CD8-positive, alpha-beta memory T cell (primary cell): ENCODE measurements at places on chromosomes 1 and 21.

DNA sequence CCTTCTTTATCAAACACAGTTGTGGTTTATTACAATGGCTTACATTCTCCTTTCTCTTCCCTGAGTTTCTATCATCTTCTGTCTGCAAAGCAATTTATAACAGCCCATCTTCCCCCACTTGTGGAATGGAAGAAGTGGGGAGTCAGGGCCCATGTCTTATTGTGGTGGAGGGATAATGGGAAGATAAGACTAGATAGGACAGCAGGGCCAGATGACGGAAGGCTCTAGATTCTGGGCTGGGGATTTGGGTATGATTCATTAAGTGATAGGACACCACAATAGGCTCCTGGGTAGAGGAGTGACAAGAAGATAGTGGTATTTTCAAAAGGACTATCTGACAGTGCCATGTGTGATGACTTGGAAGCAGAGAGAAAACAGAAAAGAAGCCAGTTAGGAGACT is 450.6 kb downstream of the TTLL7 start:
- no peaks in the 10 kb centered on the region for H3K4me1 ChIP-seq
- no peak overlapping the region for H3K4me3 ChIP-seq
- no peak for DNase-seq
- no peaks in the 10 kb centered on the region for H3K27me3 ChIP-seq
- H3K36me3 ChIP-seq, result no peaks in the 10 kb centered on the region
- H3K27ac ChIP-seq, result no peak overlapping the region

GRCh38 chr21:45820171-45821091 is 161.1 kb upstream of the COL6A1 start:
- no peaks in the 10 kb centered on the region for H3K36me3 ChIP-seq
- no peaks in the 10 kb centered on the region for H3K27me3 ChIP-seq
- no peak overlapping the region for H3K4me3 ChIP-seq
- no peak overlapping the region for H3K27ac ChIP-seq
- peak; percentile 72 for DNase-seq

DNA sequence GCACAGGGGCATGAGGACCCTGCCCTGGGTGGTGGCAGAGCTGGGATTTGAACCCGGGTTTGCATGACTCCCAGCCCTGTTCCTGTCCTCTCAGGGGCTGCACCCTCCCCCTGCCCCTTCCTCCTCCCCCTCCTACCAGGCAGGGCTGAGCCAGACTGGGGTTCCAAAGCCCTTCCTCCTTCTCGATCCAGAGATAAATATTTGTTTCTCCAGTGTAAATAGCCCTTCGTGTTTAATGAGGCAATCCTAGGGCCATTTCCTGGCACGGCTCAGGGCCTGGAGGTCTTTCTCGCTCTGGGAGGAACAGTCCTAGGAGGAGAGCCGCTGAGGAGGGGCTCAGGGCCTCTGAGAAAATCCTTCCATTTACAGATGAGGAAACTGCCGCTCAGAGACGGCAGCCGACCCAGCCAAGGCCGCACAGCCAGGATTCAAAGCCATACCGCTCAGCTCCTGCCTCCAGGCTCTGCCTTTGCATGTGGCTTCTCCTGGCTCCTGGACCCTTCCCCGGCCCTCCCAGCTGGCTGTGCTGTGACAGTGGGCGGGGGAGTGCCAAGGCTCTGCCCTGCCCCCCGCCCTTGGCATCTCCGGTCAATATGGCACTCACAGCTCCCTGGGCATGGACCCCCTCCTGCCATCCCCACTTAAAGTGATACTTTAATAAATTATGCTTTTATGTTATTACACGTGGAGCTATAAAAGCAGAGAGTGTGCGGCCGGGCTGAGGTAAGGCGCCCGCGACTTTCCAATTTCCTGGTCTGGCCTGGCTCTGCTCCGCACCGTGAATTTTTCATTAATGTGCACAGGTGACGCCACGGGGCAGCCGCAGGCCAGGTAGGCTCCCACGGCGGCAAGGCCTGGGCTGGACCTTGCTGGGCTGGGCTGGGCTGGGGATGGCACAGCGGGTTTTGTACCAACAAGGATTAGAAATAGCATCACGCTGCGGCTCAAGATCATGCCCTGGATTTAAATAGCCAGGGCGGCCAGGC is 114.7 kb upstream of the WNT4 start:
- DNase-seq, result no peak
- no peak overlapping the region for H3K4me3 ChIP-seq
- H3K27me3 ChIP-seq, result no peaks in the 10 kb centered on the region
- H3K36me3 ChIP-seq, result no peaks in the 10 kb centered on the region

GRCh38 chr1:117171900-117172511 is 38.7 kb downstream of the VTCN1 start:
- DNase-seq, result no peak
- H3K4me3 ChIP-seq, result no peak overlapping the region
- no peaks in the 10 kb centered on the region for H3K4me1 ChIP-seq
- no peaks in the 10 kb centered on the region for H3K36me3 ChIP-seq
- no peaks in the 10 kb centered on the region for H3K27me3 ChIP-seq
- H3K27ac ChIP-seq, result no peak overlapping the region

- no peak overlapping the region for H3K27ac ChIP-seq
- no peak for DNase-seq
- H3K4me3 ChIP-seq, result no peak overlapping the region
Observed at GRCh38 chr1:205046870-205047269, 3.9 kb downstream of the CNTN2 start.

DNA sequence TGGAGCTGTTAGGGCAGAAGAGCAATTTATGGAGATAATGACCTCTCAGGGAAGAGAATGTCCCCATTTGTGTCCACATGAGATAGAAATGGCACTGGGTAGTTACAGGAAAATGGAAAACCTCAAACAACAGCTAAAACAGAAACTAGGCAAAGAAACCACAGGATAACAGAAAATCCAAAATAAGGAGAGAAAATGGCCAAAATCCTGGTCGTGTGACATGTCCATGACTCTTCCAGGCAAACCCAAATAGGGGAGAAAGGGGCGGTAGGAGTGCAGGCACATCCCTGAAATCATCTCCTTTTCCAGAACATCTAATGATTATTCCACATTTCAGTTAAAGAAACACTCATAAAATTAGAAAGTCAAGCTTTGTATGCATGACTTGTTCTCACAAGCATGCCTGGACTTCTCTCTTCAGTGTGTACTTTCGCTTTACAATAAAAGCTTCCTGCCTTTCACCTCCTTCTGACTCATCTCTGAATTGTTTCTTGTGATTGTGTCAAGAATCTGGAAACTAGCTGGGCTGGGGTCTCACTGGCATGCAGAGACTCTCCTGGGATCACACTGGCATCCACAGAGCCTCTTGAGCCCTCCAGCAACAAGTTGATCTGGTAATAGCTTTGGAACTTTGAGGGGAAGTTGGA is 171.4 kb upstream of the ZP4 start:
- DNase-seq, result no peak
- no peaks in the 10 kb centered on the region for H3K4me1 ChIP-seq
- no peaks in the 10 kb centered on the region for H3K36me3 ChIP-seq
- H3K4me3 ChIP-seq, result no peak overlapping the region

DNA sequence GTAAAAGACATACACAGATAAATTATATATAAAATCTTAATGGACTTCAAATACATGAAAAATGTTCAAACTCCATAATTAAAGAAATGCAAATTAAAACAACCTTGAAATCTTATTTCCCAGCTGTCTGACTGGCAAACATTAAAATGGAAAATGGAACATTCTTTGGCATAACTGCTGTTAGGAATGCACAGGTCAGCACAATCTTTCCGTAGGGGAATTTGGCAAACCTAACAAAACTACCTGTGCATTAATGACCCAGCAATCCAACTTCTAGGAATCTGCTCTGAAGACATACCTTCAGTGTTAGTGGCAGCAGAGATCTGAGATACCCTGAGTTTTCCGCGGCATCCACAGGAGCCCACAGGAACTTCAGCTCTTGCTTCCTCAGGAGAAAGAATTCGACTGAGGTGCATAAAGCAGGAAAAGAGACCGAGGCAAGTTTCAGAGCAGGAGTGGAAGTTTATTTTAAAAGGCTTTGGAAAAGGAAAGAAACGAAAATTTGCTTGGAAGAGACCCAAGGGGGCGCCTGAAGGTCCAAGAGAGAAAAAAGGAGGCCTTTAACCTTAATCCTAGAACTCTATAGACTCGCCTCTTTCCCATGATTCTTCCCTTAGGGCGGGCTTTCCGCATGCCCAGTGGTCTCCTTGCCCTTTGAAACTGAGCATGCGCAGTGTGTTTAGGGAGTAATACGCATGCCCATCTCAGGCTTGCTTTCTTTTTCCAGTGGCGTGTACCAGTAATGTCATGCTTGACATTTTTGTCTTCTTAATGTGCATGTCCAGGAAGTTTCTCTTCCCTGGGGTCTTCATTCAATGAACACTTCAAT is 24.8 kb downstream of the LYPD8 start:
- H3K4me3 ChIP-seq, result no peak overlapping the region
- no peaks in the 10 kb centered on the region for H3K36me3 ChIP-seq
- H3K27ac ChIP-seq, result no peak overlapping the region
- no peaks in the 10 kb centered on the region for H3K27me3 ChIP-seq
- no peak for DNase-seq
- no peaks in the 10 kb centered on the region for H3K4me1 ChIP-seq

GRCh38 chr1:96633695-96634094 is 87.9 kb upstream of the PTBP2 start:
- DNase-seq, result no peak
- H3K27ac ChIP-seq, result no peak overlapping the region
- H3K4me3 ChIP-seq, result no peak overlapping the region
- H3K4me1 ChIP-seq, result no peaks in the 10 kb centered on the region

DNA sequence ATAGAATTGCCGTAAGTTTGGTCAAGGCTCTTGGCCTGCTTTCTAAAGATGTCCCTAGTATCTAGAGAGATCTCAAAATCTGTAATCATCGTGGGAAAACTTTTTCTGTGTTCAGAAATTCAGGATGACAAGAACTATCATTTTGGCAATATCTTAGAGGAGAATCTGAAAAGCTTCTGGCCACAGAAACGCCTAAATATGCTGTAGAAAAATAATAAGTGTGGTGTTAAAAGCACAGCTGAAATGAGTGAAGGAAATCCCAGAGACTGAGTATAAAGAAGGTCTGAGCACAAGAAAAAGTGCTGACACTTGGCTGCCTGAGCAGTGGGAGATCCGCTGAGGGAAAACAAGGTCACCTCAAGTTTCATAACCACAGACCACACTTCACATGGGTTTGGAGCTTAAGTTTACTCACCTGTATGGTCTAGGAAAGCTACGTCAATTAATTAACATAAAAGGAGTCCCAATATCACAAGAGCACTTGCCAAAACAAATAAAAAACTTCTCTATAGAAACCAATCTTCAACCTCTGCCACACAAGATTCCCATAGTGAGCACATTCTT is 235.2 kb upstream of the IRF2BP2 start:
- peak; percentile 21 for DNase-seq
- peaks cover 49% of the 10 kb centered on the region for H3K4me1 ChIP-seq
- no peak overlapping the region for H3K4me3 ChIP-seq

GRCh38 chr1:2474933-2475371 is 1.1 kb upstream of the PLCH2 start:
- no peak overlapping the region for H3K27ac ChIP-seq
- H3K27me3 ChIP-seq, result no peaks in the 10 kb centered on the region

DNA sequence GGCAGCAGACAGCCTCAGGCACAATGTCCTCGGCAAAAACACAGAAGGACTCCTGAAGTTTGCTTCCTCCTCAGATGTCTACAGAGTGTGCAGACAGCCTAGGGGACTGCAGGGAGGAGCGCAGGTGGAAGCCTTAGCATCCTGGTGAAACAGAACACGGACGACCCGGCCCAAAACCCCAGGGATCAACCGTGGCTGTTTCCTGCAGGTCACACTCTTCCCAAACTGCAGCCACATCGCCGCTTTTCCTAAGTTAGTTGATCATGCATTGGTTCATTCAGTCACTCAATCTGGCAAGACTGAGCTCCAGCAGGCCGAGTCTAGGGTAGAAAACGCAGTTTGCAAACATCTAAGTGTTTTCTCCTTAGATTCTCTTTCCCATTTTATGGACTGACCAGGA is 33.4 kb downstream of the FHAD1 start:
- DNase-seq, result no peak
- no peak overlapping the region for H3K4me3 ChIP-seq
- H3K27ac ChIP-seq, result no peak overlapping the region
- peaks cover 3% of the 10 kb centered on the region for H3K27me3 ChIP-seq
- no peaks in the 10 kb centered on the region for H3K4me1 ChIP-seq
- no peaks in the 10 kb centered on the region for H3K36me3 ChIP-seq

- H3K27ac ChIP-seq, result no peak overlapping the region
- no peaks in the 10 kb centered on the region for H3K4me1 ChIP-seq
- H3K36me3 ChIP-seq, result no peaks in the 10 kb centered on the region
- H3K27me3 ChIP-seq, result no peaks in the 10 kb centered on the region
- H3K4me3 ChIP-seq, result no peak overlapping the region
Observed at GRCh38 chr1:220511179-220511578, 16.8 kb upstream of the MARK1 start.

DNA sequence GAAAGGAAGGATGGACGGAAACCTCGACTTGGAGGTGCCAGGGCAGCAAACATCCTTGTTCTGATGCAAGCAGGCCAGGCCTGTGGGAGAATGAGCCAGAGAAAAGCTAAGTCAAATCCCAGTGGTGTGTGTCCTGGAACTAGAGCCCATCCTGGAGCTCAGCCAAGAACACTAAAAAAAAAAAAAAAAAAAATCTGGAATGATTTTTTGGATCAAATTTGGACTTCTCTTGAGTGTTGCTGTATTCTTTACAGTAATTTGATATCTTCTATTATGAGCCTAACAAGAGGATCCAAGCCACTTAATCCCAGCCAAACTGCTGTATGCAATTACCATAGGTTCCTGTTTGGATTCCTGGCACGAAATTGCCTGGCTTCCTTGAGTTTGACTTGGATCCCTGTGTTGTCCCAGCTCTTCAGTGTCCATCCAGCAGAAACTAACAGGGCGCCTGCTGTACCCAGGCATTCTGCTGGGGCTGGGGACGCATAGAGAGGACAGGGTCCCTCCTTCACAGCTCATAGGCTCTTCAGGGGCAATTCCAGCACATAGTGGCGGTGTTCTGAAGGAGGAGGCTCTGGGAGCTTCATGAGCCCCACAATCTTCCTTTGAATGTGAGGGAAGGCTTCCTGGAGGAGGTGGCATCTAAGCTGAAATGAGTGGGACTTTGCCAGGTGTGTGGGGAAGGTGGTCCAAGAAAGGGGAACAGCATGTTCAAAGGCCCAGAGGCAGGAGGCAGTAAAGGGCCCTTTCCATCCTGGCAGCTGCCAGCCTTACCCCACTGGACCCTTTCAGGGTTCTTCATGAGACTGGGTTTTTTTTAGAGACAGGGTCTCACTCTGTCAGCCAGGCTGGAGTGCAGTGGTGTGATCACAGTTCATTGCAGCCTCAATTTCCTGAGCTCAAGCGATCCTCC is 24.7 kb downstream of the EPHX1 start:
- no peak overlapping the region for H3K4me3 ChIP-seq
- H3K27ac ChIP-seq, result no peak overlapping the region

GRCh38 chr1:17546946-17547670 is 7.6 kb downstream of the ARHGEF10L start:
- no peaks in the 10 kb centered on the region for H3K36me3 ChIP-seq
- no peak for DNase-seq
- H3K4me3 ChIP-seq, result no peak overlapping the region
- H3K27me3 ChIP-seq, result no peaks in the 10 kb centered on the region
- no peaks in the 10 kb centered on the region for H3K4me1 ChIP-seq

DNA sequence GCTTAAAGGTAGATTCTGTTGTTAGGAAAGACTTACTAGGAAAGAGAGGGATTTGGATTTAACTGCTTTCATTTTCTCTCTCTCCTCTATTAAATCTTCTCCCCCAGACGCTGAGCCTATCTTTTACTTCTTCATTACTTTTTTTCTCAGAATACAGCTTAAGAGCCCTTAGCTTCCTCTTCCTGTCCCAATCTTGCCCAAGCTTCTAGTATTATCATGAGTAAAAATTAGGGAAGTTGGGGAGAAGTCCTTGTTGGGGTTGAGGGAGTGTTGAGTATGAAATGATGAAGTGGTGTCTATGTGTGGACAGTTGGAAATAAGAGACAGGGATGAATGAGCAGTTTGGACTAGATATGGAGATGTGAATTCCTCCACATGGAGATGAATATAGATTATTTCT is 35.0 kb downstream of the ACP6 start:
- H3K27ac ChIP-seq, result no peak overlapping the region
- H3K4me3 ChIP-seq, result no peak overlapping the region
- H3K36me3 ChIP-seq, result no peaks in the 10 kb centered on the region
- H3K27me3 ChIP-seq, result no peaks in the 10 kb centered on the region
- H3K4me1 ChIP-seq, result no peaks in the 10 kb centered on the region
